ENCODE measurements at places on chromosomes 13 and 19. TPM values are rescaled to one million over a fixed set of nuclear protein-coding genes. Genes with fewer than 3 reads are reported as not detected.
A peak's percentile ranks its signal among the peaks of the same experiment; 100 is the strongest.

GRCh38 chr13:28866932-28867331 is 46.8 kb downstream of the MTUS2 start:
- DNase-seq: no peak

DNA sequence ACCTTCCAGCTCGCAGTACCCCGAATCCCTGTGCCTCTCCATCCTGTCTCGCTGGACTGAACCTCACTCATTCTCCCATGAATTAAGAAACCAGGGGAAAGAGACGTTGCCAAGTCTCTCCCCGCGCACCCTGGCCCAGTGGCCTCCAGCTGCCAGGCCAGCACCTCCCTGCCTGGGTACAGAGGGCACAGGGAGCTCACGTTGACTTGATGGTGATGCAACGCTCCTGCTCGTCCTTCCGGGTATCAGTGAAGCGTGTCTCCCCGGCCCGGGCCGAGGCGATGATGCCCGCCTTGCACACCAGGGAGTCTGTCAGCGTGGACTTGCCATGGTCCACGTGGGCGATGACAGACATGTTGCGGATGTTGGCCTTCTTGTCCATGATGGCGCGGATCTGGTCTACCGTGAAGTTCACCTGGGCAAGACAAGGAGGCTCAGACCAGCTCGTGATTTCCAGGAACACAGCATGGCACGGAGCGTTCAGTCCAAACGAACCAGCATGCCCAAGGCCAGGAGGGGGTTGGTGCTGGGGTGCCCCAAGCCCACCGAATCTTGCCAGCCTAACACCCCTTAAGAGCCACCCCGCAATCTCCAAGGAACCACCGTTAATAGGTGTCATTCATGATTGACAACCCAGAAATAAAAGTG is 1.2 kb downstream of the EEF2 start:
- DNase-seq: peak; percentile 47

DNA sequence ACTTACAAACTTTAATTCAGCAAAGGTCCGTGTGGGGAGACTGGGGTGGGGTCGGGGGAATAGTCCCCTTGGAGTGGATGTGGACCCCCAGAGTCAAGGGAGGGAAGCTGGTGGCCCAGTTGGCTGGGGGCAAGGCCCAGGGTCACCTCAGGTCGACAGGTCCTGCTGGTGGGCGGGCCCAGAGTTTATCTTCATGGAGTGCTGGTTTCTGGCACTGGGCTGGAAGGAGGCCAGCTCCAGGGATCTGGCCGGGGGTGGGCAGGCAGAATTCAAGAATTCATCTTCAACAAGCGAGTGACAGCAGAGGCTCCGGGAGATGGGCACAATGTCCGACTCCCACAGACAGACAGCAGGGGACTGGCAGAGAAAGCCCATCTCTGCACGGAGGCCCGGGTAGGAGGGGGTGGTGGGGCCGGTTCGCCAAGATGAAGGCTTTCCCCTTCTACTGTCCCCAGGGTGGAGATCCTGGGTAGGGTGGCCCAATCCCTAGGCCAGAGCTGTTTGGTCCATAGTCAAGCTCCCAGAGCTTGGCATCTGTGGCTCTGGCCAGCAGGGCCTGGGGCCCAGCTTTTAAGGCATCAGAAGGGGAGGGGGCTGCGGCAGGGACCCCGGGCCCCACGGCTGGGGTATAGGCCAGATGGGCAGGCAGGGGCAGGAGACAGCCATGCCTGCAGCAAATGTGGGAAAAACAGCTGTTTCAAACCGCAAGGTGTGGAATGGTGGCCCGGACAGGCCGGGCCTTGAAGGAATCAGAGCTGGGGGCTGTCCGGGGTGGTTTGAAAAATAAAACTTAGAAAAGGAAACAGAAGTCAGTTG is 622 bp upstream of the FDX2 start:
- no peak for DNase-seq

DNA sequence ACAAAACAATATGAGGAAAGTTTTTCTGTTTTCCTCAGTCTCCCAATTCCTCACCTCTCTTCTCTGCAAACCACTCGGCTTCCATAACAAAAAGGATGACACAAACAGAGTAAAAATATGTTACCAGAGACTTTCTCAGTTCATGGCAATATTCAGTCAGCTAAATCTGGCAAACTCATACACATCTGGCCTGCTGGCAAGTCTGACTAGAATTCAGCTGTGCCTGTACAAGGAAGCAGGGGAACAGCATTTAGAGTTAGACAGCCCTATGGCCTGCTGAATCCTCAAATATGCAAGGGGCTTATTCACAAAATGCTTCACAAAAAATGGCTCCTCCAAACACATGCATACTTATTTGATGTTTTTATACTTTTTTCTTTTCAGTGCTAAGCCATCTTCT is 227.8 kb downstream of the ENOX1 start:
- no peak for DNase-seq

IQCN gene
- polyA plus RNA-seq: 0.67 TPM

SIGLEC8 gene
- polyA plus RNA-seq: not detected

All from IMR-90 (cell line).